ENCODE measurements at places on chromosomes 1 and 21.

DNA sequence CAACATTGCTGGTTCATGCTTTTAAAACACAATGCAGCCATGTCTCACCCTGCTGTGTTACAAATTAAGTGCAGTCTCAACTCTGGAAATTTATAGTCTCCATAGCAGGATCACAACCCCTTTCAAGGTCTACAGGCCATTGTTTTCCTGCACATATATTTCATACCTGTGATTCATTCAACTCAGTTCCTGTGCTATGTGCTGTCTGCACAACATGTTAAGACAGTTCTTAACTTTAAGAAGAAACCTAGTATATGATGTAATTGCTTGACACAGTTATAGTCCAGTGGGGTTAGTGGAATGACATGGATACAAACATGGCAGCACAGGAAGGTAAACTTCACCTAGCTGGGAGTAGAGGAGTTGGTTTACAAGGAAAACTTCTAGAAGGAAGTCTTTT is 106.4 kb downstream of the IFI44 start:
- no peak for DNase-seq

GRCh38 chr1:243842161-243842560 is 7.9 kb downstream of the AKT3 start:
- no peak for DNase-seq

DNA sequence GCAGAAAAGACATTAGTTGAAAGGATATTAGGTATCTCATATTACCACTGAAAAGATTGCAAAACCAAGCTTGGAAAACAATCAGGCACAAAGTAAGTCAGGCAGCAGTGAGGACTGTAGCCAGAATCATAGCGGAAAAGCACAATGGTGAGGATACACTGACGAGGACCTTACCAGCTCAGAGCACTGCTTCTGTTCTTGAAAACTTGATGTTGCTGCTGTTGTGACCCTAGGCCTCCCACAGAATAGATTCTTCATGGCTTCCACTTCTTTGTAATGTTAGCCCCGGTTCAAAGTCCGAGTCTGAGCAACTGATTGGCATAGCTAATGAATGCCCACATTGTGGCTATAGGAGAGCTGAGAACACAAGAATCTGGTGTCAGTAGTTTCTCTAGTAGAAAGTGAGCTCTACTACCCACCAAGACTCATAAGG is 45.2 kb upstream of the LRRC8C start:
- DNase-seq, result no peak

GRCh38 chr1:209569455-209570207 is 13.9 kb upstream of the CAMK1G start:
- DNase-seq, result peak; percentile 33

DNA sequence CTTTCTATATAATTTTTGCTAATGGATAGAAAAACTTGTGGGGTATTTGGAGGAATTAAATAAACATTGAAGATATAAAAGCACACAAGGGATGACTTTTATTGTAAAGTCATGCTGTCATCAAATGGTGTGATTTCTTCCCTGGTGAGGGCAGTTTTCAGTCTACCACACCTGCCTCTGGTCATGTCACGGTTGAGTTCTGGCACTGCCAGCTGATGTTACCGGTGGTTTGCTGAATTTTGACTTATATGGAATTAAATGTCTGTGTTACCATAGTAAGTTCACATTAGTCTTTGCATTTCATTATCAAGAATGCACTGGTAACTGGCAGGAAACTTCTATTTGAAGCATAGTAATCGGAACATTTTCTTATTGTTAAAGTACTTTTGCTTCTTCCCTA is 13.4 kb downstream of the S1PR1 start:
- no peak for DNase-seq

GRCh38 chr1:205319081-205320018 is 2.2 kb downstream of the NUAK2 start:
- no peak for DNase-seq

- DNase-seq, result no peak
These were observed 174.6 kb downstream of the SPATA17 start for GRCh38 chr1:217805792-217806191.

DNA sequence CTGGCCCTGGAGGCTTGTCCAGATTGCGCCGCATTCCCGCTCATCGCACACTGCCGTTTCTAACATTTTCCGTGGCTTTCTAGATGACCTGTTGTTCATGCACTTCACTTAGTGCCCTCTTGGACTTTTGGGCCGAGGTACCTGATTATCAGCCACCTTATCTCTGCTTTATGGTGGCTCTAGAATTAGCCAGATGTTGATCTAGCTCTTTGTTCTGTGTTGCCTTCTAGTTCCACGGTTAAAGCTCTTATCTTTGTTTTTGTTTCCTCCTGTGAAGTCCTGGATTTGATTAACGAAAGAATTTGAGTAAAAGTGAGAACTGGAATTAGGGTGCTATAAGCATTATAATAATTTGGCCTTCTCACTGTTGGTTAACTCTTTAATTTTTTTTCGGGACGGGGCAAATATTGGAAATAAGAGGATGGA is 945 bp downstream of the RNPEP start:
- no peak for DNase-seq

GRCh38 chr1:39102537-39103327 is 76.6 kb downstream of the NDUFS5 start:
- DNase-seq, result no peak

DNA sequence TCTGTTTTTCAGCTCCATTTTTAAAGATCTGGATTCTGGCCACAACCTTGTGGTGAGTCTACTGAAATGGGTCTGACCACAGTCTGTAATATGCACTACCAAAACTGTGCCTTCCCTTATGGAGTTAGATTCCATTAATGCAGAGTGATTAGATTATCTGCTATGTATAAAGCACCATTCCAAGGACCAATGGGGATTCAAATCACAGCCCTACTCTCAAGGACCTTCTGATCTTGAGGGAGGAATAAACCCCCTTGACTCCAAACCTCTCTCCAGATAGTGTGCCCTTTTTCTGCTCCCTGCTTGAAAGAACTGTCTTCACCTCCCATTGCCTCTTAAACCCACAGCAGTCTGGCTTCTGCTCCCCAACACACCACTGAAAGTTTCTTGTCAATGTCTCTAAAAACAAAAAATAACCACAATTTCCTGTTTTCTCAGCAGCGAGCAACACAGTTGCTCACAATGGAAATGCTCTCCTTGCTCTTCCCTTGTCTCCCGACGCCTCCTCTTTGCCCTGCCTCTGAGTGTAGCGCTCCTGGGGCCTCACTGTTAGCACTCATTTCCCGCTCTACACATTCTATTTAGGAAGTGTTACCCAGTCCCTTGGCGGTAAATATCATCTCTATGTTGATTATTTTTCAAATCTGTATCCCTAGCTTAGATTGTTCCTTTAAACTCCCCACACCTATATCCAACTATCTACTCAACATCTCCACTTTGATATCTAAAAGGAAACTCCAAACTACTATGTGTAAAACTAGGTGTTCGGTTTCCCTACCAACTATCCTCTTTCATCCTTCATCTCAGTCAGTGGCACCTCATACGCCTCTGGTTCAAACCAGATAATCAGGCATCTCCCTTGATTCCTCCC is 13.6 kb downstream of the PCNX2 start:
- no peak for DNase-seq

DNA sequence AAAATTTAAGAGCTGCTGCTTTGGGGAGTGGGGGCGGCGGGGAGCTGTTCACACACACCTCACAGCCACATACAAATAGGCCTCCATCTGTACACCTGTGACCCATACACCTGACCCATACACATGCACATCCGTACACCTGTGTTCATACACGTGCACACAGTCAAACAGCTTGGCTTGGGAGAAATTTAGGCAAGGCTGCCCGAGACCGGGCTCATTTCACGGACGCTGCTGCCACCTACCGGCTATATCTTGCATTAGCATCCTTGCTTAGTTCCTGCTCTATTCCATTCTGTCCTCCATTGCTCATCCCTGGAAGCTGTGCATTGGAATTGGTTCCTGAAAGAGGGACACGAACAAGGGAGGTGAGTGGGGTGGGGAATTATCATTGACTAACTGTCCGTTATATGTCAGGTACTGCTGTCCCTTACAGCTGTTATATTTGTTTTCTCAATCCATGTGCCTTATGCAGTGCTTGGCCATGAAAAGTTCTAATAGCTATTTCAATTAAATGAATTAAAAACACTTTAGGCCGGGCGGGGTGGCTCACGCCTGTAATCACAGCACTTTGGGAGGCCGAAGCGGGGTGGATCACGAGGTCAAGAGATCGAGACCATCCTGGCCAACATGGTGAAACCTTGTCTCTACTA is 37.1 kb upstream of the EPB41 start:
- DNase-seq, result peak; percentile 59

- DNase-seq, result no peak
These were observed 3.1 kb downstream of the LCE3D start for GRCh38 chr1:152577168-152577567.
